ENCODE measurements at places on chromosomes 2 and 18.

DNA sequence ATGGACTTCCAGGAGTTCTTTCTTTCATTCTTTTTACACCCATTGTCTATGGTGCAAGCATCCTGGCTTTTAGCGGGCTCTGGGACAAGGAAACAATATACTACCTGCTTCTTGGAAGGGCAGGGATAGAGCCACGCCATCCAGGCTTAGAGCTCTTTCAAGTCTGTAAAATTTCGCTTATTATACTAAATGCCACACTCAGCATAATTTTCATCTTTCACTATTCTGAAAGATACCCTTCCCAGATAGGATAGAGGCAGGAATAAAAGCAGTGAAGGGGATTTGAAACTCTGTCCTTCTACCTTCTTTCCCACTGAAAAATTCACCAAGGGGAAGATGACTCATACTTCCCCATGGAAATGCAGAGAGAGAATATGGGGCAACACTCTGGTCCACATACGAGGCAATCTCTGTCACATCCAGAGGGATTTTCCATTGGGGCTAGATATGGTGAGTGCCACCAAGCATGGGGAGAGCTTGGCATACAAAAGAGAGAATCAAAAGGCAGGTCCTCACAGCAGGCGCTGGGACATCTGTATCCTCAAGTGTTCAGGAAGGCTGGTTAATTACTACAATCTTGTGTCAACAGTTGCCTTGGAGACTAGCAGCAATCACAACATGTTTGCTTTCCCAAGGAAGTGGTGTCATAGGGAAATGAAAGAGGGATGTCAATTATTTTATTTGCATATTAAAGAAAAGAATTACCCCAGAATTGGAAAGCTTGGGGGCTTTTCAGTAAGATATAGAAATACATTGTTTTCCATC lies 127.6 kb downstream of the TDRD15 start:
- DNase-seq, result no peak

DNA sequence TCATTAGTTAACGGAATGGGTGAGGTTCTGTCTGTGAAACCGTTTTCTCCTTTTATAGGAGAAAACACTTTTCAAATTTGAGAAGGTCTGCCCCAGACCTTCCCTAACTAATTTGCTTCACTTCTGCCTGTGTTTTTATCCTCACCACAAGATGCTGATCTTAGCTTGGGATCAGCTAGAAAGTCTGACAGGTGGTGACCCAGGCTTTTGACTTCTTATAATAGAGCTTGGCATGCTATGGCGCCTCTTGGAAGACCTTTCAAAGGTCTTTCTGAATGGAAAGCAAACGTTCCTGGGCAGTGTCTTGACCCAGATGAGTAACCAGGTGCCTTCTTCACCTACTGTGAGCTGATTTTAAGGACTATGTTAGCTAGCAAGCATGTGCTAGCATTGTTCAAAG lies 91.4 kb downstream of the LYPD6 start:
- peak; percentile 4 for DNase-seq

GRCh38 chr2:16615687-16616615 lies 49.7 kb downstream of the CYRIA start:
- DNase-seq, result no peak

DNA sequence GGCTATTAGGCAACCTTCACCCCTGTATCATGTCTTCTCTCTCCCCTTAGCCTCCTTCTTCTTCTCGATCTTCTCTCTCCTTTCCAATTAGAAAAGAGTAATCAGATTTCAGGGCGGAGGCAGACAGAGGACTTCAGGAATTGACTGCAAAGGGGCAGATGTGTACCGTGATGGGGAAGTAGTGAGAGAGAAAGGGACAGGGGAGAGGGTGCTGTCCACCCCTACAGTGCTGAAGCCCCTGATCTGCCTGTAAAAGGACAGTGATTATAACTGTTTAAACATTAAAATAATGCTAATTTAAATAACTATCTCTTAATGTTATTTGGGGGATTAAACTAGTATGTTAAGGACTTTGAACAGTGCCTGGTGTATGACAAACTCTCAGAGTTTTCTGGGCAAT lies 178.5 kb downstream of the ACTR3 start:
- no peak for DNase-seq

DNA sequence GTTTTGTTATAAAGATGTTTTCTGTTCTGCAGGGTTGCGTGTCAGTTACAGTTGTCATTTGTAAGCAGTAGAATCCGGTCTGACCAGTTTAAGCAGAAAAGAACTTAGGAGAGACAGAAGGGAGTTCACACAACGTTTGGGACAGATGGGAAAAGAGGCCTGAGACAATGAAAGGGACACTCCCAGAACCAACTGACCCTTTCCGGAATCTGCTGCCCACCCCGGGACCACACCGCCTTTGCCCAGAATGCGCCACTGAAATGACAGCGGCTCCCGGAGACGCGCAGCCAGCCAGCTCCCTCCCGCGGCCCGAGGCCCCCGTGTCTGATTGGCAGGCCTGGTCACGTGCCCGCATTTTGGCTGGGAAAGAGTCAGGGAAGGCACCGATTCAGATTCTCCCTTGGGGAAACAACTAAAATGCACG lies 244.6 kb downstream of the BCL2 start:
- DNase-seq, result peak; percentile 70

DNA sequence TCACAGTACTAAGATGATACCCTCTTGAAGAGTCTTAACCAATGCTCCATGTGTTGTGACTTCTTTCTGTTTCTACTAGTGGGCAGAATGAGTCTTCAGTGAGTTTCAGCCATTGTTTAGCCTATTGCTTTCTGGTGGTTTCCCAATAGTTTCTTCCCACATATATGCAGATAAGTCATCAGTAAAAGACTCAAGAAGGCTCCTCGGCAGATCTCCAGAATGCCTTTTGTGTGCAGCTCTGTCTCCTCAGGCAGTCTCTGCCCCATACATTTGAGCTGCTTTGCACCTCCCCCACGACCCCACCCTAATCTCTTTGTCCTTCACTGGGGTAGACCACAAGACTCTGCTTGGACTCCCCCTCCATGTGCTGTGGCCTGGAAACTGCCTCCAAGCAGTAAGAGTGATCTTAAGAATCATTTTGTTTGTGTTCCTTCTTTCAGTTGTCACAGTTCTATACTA lies 71.6 kb upstream of the CHRNA1 start:
- DNase-seq, result peak; percentile 11

DNA sequence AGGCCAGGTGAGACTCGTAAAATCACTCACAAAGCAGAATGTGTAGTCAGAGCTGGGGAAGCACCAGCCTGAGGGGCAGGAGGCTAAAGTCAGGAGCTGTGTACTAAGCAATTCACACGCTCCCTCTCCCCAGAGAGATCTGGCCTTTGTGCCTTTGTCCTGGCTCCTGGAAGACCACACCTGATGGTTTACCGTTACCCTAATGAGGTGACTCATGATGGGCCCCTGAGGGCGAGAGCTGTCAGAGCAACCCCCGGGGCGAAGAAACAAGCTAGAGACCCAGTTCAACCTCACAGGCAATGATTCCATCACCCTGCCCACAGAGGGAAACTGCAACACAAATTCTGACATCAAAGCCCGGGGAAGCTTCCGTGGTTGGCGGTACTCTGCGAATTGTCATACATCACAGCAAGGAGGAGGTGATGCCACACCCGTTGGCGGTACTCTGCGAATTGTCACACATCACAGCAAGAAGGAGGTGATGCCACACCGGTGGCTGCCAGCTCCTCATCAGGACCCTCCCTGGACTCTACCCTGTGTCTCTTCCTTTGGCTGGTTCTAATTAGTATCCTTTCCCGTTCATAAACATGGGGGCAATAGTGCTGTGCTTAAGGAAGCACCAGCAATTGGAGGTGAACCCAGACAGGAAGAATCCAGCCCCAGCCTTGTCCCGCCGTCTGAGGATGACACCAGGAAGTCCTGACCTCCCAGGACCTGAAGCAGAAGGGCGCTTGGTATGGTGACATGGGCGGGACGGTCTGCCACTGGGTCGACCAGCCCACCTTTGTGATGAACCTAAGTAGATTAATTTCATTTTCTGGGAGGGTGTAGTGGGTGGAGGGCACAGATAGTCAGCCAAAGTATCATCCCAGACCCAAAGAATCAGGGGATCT lies 30.5 kb downstream of the B3GNT7 start:
- DNase-seq, result peak; percentile 34

GRCh38 chr18:63994783-63995399 lies 25.0 kb downstream of the SERPINB8 start:
- DNase-seq, result peak; percentile 62

DNA sequence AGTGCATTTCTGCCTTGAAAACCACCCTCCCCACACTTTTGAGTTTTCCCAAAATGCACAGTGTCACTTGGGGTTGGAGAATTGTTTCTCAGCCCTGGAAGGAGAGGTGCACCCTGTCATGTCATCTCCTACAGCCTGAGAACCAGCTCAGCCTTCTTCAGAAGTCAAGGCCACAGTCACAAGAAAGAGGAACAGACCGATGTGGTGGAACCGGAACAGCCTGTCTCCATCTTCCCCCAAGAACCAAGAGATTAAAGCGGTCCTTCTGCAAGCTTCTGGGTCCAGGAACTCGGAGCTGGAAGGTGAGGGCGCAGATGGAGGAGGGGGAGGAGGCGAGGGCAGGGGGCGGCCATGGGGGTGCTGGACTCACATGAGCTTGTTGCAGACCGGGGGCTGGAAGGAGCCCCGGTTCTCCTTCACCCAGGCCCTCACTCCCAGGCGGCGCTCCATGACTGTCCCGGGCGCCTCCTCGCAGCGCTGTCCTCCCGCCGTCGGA lies 248 bp downstream of the HAAO start:
- no peak for DNase-seq

DNA sequence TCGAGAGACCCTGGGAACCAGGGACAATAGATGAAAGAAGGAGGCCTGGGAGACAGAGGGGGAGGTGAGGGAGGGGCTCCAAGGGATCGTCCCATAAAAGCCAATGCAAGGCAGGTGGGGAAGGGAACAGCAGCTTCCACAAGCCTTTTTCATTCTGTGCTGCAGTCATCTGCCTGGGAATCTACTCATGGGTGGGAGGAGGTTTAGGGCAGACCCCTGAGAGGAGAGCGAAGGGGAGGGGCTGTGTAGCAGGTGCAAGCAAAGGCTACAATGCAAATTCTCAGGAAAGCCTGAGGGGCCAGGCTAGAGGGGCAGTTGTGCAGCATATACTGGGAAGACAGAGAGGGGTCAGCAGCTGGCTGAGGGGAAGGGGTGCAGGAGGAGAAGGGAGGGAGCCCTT lies 135.4 kb downstream of the SETBP1 start:
- DNase-seq, result no peak

DNA sequence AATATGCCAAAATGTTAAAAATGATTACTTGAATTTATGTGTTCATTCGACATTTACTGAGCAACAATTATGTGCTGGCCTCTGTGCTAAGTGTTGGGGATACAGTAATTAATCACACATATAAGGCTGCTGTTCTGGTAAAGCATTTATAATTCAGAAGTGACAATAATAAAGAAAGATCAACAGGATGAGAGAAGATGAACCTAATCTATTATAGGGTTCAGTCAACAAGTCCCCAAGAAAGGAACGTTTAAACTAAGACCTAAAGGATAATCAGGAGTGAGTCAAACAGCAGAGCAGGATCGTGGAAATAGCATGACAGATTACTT lies 60.1 kb upstream of the COX7A2L start:
- DNase-seq, result no peak

GRCh38 chr2:10398496-10398895 lies 49.6 kb downstream of the ODC1 start:
- no peak for DNase-seq

- DNase-seq, result no peak
Observed at GRCh38 chr2:234861841-234862735, 89.7 kb upstream of the SH3BP4 start.

DNA sequence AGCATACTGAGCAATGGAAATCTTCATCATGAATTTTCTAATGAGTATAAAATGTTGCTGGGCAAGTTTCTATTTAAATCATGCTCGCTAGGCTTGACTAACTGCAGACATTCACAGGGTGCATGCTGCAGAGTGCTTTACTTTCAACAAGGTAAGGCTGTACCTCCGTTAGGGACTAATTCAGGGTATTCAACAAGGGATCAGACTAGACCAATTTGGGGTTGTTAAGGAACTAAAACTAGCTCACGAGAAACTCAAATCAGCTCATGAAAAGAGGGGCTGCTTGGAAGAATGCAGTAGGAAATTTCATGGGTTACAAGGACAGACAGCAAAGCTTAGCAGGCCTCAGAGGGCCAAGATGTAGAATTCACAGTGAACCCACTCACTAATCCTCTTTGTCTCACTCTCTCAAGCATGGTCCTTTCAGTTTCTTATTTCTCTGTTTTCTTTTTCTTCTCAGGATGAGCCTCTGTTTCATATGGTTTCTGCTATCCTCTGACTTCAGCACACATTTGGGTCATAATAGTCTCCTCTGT lies 2.2 kb downstream of the MYO3B start:
- DNase-seq, result peak; percentile 50

DNA sequence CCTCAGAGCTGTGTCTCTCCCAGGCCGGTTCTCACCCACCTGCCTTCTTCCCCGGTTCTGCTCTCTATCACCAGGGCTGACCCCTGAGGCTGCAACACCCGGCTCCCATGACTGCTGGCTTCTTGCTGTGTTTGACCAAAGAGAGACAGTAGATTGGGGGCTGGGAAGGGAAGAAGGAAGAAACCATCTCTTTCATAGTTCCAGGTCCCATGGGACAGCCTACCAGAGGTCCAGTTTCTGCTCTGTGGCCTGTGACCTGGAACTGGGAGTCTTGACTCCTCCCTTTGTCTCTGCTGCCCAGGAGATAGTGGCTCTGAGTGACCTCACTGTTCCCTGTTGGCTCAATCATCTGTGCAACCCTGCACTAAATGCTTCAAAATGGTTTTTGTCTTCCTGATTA lies 38.1 kb downstream of the ALPK2 start:
- no peak for DNase-seq

DNA sequence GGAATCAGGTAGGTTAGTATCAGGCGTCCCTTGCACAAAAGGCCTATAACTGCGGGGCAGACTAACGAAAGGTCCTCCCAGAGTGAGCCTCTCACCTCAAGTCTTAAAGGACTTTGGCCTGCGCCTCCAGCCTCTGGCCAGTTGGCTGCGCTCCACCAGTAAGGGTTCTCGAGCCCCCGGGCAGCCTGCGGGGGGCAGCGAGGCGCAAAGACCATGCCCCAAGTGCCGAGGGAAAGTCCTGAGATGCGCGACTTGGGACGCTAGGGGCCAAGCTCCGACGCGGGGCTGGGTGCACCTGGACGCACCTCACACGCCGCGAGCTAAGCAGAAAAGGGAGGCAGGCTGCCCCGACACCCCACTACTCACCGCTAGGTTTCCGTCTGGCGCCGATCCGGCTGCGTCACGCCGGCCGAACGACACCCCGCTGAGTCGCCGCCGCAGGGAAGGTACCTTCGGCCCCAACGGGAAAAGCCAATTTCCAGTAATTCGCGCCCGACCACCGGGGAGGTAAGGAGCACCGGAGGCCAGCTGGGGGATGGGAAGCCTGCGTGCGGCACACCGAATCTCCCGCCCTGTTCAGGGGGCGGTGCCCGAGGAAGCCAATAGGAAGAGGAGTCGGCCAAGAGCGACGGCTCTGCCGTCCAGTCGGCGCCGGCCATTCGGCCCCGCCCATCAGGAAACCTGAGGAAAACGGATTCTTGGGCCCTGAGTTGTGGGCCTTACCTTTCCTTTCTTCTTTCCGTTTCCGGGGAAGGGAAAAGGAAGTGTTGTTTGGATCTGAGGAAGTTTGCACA lies at the start of gene ORC2:
Gene ORC2, minus strand, starts transcription at position 537 of the 794 bp plus-strand sequence. CDS start 5,537 bp downstream, outside the sequence.
- peak; percentile 99 for DNase-seq

GRCh38 chr2:1192121-1192520 lies 221.1 kb upstream of the TPO start:
- DNase-seq, result no peak

- no peak for DNase-seq
Observed at GRCh38 chr18:58980991-58981390, 116.3 kb downstream of the ZNF532 start.

Data from PC-3 (cell line).